ENCODE measurements at places on chromosomes 16 and 17.

DNA sequence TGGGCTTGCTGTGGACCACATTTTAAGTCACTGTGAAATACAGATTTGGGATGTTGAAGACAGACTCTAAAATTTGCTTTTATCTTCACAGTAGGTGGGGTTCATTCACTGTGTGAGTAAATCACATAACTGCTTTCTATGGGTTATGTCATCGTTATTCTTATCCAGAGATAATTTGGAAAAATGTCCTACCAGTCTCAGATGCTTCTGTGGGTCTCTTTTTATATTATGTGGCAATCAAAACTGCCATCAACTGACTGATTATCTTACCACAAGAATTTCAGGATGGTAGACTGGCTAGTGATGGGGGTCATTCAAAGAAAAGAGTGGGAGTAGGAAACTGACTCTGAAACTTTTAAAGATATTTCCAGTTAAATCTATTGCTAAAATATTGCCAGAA, 3.1 kb downstream of the HSBP1 start:
- no peak for DNase-seq

DNA sequence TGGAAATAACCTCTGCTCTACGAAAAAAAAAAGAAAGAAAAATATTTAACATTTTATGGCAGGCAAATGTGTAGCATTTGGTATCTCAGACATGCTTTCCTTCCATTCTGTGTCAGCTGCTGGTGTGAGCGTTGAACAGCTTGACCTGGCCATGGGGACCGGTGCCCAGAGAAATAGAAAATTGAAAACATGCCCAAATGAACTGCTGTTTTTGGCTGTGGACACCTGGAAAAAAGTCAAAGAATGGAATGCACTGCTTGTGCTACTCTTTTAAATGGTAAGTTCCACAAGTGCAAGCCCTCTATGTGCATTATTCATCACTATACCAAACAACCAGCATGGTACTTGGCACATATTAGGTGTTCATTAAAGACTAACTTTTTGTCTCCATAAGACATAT, 127.2 kb downstream of the CDH8 start:
- DNase-seq = peak; percentile 7

GRCh38 chr17:77470800-77471733, 330.3 kb downstream of the SEC14L1 start:
- DNase-seq = no peak

DNA sequence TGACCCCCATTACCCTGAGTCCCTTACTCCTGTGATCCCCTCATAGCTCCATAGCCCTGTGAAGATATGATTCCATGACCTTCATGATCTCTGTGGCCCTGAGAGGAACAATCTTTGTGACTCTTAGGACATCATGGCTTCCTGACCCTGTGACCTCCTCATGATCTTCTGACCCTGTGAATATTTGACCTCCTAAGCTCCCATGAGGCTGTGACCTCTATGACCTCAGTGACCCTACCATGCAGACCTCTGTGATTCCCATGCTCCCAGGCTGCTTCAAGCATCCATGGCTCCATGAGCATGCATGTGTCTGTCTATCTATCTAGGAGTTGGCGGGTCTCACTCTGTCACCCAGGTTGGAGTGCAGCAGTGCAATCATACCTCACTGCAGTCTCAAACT, 12.1 kb downstream of the RIPOR1 start:
- DNase-seq = no peak

- DNase-seq = peak; percentile 78
These were observed 35.3 kb downstream of the SOCS3 start for GRCh38 chr17:78324391-78325075.

DNA sequence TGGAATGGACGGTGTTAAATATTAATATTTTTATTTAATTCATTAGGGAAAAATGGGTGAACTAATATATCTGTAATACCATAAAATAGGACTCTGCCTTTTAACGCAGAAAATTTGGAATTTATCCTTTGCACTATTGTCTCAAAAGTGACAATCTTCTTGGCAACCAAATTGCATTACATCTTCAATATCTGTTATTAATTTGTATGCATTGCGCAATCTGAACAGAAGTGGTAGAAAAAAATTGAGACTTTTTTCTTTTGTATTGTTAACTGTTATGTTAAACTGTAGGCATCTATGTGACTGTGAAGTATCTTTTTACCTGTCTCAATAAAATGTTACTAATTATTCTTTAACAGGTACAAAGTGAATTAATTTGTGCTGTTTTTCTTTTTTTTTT, 55.6 kb downstream of the PPM1E start:
- DNase-seq = no peak

- peak; percentile 48 for DNase-seq
These were observed 16.5 kb downstream of the ZP2 start for GRCh38 chr16:21194771-21195301.

DNA sequence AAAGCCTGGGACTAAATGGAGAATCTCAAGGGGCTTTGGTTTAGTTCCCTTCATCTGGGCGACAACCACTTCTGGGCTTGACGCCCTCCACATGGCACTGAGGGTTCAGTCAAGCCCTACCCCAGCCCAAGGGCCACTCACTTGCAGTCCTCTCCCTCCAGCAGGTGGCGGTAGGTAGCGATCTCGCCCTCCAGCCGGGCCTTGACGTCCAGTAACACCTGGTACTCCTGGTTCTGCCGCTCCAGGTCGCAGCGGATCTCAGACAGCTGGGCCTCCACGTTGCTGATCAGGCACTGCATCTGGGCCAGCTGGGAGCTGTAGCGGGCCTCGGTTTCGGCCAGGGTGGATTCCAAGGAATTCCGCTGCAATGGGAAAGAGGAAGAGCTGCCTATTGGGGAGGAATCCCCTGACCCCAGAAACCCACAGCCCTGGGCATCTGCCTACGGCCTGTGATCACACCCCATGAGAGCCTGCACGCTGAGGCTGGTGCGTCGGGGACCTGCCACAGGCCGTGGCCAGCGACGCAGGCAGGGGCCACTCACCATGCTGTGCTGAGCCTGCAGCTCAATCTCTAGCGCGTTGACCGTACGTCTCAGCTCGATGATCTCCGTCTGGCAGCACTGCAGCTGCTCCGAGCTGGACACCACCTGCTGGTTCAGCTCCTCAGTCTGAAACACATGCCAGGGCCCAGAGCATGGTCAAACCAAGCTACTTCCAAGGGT, 2.7 kb downstream of the KRT36 start:
- DNase-seq = no peak

GRCh38 chr17:42760652-42761581, at the start of gene RAMP2:
TSS of gene RAMP2 (plus strand) at chr17:42761227. CDS start at chr17:42761262, 35 bp downstream.
- DNase-seq = no peak

DNA sequence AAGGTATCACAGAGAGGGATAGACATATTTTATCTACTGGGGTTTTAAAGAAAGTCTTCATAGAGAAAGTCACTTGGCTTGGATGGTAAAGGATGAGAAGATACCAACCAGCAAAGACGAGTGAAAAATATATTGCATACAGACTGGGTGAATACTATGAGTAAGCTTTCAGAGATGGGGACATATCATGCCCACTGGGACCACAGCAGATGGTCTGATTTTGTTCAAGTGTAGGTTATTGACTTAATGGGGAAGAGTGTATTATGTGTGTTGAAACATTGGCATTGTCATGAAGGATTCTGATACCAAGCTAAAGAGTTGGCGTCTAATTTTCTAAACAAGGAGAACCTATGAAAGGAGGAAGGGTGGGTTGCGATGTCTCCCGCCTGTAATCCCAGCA, 13.8 kb upstream of the MMD start:
- DNase-seq = no peak

GRCh38 chr17:47404875-47405274, 81.1 kb downstream of the EFCAB13 start:
- no peak for DNase-seq

- no peak for DNase-seq
These were observed 121.2 kb downstream of the RPTOR start for GRCh38 chr17:80665792-80666191.

- no peak for DNase-seq
These were observed 1.5 kb downstream of the SRCAP start for GRCh38 chr16:30700491-30700890.

DNA sequence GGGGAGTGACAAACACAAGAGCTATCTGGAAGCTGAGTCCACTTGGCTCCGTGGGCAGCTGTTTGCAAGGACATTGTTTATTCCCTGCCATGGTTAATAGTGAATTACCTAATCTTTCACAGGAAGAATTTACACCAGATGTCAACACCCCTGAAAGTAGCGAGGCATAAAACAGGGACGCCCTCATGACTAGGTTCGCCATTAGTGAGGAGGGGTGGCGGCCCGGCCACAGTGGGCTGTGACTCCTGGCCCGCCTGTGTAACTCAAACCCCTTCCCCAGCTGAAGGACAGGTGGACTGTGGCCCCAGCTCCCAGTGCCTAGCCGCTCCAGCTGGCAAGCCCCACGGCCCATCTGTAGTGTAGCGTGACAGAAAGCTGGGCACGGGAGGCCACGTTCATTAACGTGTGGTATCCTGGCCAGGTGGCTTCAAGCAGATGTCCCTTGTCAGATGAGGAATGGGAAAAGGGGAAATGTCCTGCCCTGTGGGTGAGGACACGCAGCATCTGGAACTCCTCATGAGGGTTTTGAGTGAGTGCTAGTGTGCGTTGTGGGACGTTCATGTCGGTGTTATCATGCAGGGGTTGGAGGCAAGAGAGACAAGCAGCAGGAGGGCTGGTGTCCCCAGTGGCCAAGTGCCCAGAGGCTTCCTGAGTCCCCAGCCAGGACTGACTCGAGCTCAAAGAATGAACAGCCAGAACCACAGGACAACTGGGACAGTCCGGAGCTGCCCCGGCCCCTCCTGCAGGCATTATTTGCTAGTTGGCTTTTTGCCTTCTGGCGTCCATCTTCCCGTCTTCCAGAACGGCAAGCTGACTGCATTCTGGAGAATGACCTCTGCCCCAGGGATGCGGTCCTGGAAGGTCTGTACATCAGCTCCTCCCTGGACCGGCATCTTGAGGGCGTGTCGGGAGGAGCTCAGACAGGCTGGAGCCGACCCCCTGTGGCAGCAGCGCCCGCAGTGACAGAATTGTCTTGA, 19.2 kb downstream of the KDM8 start:
- DNase-seq = no peak

DNA sequence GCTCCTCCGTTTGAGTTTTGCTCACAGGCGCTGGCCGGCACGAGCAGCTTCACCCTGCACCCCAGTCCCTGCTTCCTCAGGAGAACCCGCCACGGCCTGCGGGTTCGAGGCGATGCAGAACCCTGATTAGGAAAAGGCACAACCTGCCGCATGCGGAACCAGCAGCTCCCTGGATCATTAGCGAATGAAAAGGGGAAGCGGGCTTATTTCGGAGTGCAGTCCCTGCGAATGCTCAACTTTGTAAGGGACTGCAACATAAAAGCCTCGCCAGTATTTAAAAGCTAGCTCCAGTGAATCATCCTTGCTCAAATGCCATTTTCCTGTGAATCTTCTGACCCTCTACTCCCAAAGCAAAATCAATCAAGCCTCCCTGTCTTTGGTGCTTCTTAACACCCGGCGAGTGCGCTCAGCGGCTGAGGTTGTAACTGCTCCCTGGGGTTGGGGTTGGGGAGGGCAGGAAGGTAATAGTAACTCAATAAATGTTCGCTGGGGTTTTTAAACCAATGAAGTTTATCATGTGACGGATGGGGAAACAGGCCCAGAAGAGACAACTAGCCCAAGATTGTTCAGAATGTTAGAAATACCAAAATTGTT, 678 bp upstream of the AKAP10 start:
- DNase-seq = peak; percentile 64

- DNase-seq = no peak
These were observed 15.0 kb upstream of the PITPNA start for GRCh38 chr17:1577583-1578013.

DNA sequence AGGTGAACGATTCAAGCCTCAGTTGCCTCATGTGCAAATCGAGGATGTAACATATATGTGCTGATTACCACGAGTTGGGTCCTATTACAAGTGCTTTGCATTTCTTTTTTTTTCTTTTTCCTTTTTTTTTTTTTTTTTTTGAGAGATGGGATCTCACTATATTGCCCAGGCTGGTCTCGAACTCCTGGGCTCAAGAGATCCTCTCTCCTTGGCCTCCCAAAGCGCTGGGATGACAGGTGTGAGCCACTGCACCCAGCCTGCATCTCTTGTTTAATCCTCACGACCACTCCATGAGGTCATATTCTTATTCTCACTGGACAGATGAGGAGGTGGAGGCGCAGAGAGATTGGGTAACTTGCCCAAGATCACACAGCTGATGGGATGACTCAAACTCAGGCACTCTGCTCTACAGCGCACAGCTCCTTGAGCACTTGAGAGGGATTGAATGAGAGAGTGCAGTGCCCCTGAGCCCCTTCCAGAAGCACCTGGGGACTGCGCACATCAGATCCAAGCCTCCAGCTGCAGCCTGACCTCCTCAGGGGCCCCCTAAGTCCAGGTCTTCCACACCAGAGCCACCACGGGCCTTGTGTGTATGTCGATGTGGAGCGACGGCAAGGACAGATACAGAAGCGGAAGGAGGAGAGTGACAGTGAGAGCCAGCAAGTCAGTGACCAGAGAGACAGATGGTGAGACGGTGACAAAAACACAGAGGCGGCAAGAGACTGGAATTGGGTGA, 4.9 kb downstream of the STX1B start:
- DNase-seq = no peak

- no peak for DNase-seq
These were observed 80.3 kb downstream of the CDK5R1 start for GRCh38 chr17:32567086-32567485.

- DNase-seq = no peak
These were observed 12.0 kb downstream of the FAM83G start for GRCh38 chr17:18992454-18993130.

GRCh38 chr16:23874613-23875294, 39.0 kb downstream of the PRKCB start:
- DNase-seq = no peak

GRCh38 chr17:61499632-61500031, 47.4 kb downstream of the TBX4 start:
- DNase-seq = no peak

GRCh38 chr17:68400404-68400735, 56.9 kb downstream of the WIPI1 start:
- DNase-seq = no peak

DNA sequence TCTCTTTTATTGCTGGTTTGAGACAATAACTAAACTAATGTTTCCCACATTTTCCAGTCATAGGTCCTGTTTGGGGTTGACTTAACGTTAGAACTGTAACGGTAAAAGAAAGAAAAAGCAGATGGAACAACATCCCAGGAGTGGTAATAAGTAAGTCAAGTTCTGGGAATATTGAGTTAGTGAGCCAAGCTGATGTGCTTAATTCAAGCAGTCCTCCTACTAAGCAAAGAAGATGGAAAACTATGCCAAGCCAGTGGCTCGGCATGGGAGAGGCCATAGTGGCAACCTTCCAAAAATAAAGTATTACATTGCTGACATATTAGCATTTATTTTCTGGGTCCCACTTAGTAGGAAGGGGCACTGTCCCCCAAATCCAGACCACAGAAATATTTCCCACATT, 161.7 kb upstream of the CDH5 start:
- DNase-seq = no peak

All from Ammon's horn (tissue), 1 donor.